Nucleus accumbens (tissue), 56 donors: ENCODE measurements at places on chromosomes 3 and 15.

- DNase-seq, result no peak
Measured at GRCh38 chr3:82940124-82940523, 1178.7 kb upstream of the GBE1 start.

DNA sequence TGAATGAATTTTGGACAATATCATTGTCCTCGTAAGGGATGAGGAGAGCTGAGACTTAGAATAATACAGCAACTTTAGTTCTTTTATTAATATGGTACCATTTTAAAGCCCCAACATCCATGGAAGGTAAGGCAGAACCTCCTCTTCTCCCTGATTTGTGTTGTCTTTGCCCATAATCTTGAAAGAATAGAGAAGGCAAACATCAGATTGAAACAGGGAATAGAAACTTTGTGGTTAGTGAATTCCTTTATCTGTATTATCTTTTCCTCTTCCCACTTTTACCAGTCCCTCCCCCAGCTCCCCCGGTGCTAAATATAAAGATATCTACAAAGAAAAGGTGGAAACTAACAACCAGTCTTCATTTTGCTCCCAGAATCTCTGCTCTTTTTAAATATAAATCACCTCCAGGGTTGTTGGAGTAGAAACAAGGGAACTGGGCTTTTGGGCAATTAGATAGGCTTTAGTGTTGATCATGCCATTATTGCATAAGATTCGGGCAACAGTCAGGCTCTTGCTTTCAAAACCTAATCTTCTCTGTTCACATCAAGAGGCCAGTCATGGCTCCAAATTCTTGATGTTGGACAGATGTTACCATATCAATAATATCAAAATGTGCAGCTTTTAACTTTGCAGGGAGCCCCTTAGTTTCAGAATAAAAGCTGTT lies 32.5 kb downstream of the ITPR1 start:
- no peak for DNase-seq

DNA sequence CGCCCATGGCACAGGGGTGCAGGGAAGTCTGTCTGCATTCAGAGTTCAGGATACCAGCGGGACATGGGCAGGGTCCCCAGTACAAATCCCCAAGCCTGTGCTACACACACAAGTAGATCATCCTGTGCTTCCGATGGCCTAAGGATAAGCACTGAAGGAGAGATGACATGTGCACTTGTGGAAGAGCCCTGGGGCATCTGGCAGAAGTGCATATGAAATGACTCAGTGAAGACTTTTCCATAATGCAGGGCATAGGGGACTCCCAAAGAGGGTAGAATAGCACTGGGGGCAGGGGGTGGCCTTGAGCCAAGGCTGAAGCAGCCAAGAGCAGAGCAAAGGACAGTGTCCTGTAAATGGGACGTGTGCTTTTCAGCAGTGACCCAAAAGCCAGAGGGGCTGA lies 22.9 kb downstream of the ADAMTS17 start:
- DNase-seq, result no peak

- no peak for DNase-seq
Measured at GRCh38 chr3:82067420-82067819, 306.0 kb upstream of the GBE1 start.

GRCh38 chr15:75995611-75996010 lies 16.6 kb downstream of the NRG4 start:
- DNase-seq, result no peak

GRCh38 chr15:85752491-85752961 lies 42.2 kb downstream of the KLHL25 start:
- no peak for DNase-seq

- DNase-seq, result no peak
Measured at GRCh38 chr3:177039490-177040274, 157.6 kb downstream of the TBL1XR1 start.

- no peak for DNase-seq
Measured at GRCh38 chr3:19213603-19214220, 65.4 kb downstream of the KCNH8 start.

- DNase-seq, result no peak
Measured at GRCh38 chr15:22796079-22796478, 9.6 kb downstream of the NIPA1 start.

GRCh38 chr3:184345317-184346144 lies 8.1 kb downstream of the FAM131A start:
- DNase-seq, result peak; percentile 79

DNA sequence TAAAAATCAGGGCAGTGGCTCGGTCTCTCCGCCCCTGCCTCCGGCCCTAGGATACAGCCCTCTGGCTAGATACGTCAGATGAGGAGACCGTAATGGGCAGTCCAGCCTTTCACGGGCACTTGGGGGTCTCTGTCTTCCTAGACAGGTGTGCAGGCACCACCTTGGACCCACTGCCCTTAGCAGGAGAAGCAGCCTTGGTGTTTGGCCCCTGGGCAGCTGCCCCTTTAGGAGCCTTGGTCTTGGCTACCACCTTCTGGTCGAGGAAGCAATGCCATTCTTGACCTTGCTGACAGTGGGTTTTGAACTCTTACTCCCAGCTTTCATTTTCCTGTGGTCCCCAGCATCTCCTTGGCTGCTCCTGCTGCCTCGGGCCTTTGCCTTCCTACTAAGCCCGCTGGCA lies 149.7 kb upstream of the FRMD4B start:
- DNase-seq, result no peak

DNA sequence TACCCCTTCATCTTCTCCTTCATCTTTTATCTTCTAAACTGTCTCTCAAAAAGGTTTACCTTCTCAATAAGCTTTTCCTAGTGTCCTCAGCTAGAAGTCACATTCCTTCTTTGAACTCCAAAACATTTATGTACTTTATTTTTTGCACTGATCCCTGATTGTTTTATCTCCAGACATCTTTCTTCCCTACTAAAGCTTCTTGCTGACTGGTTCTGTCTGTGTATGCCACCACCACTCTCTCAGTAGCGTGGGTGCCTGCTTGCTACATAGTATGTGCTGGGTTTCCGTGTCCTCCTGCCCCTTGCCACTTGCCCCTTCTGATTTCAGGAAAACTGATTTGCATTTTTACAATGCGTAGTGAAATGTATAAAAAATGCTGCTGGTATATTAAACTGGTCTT lies 24.0 kb downstream of the GTF2E1 start:
- no peak for DNase-seq

DNA sequence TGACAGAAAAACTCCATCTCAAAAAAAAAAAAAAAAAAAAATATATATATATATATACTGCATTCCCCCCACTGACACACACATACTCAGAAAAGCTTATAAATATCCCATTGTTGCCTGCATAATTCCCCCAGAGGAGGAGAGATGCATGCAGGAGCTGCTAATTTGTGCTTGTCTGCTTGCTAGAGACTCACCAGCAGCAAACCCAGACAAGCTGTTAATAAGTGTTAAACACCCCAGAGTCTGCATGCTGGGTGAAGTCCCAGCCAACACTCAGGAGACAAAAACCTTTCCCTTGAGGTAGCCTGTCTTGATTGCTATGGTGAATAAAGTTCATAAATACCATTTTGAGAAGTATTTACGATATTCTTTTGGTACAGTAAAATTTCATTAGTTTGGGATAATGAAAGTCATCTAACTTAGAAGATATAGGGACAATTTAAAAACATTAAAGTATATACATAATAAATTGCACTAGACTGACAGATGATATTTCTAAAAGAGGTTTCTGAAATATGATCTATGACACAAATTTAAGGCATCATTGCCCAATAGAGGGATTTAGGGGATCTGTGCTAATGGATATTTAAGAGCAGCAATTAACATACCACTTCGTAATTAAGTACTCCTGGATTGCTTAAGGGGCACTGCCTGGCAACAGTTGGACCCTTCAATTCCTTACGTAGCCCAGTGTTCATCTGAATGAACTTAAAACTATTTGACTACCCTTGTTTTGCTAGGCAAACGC lies 400.0 kb upstream of the C2CD4B start:
- DNase-seq, result no peak
